ENCODE measurements at places on chromosomes 1 and 21.
A peak's percentile ranks its signal among the peaks of the same experiment; 100 is the strongest.

DNA sequence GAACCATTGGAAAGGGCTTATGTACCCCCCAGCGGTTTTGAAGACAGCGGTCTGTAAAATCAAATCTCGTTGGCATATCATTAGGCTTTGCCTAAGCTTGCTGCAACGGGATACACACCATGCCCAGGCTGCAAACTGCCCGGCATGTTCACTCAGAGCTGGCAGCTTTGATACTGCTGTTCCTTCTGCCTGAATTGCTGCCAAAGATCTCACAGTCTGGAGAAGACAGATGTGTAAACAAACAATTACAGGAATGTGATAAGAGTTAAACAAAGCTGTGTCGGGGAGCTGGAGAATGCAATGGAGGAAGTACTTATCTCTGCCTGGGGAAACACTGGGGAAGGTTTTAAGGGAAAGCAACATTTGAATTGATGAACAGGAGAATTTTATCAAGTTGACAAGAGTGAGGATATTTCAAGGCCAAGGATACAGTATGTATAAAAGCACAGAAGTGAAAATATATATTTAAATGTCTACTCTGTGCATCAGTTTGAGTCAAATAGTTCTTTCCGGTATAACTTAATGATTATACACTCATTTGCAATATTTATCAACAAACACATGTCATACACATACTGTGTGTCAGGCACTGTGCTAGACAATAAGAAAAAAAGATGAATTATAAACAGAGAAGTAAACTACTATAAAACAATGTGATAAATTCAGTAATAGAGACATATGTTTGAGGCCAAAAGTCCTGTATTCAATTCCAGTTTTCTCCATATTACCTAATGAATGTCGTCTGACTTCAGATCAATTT, 29.9 kb downstream of the CHML start:
- no peak for DNase-seq

DNA sequence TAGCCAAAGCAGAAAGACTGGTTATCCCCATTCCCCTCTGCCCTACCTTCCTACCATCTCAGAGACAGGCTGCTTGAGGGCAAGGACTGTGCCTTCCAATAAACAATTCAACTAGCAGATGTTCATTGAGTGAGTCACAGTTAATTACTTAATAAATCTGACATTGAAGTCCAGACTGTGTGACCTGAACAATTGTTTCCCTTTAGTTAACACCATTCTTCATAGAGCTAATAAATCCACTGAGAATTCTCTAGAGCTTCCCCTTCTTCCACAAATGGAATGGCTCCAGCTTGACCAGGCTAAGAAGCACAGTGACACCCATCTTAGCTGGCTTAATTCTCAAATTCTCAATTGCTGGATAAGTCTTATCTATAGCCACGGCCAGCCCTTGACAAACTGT, 61.9 kb upstream of the GJA5 start:
- no peak for DNase-seq

- DNase-seq = no peak
Observed at GRCh38 chr21:38849776-38850175, 44.0 kb downstream of the ETS2 start.

DNA sequence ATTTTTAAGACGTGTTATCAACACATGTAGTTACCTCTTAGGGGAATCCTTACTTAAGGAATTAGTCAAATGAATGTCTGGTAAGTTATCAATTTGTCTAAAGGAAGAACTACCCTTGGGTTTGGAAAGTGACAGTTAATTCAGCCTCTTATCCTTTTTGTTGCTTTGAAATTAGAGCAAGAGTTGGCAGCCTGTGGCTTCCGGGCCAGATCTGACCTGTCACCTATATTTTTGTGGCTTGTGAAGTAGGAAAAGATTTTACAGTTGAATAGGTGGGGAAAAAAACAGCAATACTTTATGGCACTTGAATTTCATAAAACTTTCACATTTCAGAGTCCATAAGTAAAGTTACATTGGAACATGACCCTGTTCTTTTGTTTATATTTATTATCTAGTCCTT, 5.5 kb downstream of the MRPS6 start:
- DNase-seq = no peak

GRCh38 chr1:100461222-100461621, 76.7 kb upstream of the GPR88 start:
- DNase-seq = no peak

DNA sequence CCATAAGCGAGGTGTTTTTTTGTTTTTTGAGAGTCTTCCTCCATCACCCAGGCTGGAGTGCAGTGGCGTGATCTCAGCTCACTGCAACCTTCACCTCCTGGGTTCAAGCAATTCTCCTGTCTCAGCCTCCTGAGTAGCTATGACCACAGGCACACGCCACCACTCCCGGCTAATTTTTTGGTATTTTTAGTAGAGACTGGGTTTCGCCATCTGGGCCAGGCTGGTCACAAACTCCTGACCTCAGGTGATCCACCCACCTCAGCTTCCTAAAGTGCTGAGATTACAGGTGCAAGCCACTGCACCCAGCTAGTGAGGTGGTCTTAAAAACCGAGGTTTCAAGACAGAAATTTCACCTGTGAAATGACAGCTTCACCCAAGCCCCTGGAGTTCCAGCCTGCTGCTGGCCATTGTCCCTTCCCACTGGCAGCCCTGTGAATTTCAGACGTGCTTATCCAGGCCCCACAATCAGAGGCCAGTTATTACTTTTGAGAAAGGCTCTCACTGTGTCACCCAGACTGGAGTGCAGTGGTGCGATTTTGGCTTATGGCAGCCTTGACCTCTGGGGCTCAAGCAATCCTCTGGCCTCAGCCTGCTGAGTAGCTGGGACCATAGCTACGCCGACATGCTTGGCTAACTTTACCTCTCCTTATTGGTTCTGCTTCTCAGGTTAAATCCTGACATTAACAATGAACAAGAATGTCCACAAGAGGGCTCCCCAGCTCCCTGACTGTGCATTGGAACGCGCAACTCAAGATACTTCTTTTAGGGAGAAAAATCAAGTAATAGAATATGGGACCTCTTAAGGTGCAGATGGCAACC, 19.4 kb downstream of the ENO1 start:
- no peak for DNase-seq

- no peak for DNase-seq
Observed at GRCh38 chr1:27519331-27520258, 29.6 kb upstream of the WASF2 start.

GRCh38 chr1:30756545-30757351, 826 bp downstream of the LAPTM5 start:
- DNase-seq = peak; percentile 85

DNA sequence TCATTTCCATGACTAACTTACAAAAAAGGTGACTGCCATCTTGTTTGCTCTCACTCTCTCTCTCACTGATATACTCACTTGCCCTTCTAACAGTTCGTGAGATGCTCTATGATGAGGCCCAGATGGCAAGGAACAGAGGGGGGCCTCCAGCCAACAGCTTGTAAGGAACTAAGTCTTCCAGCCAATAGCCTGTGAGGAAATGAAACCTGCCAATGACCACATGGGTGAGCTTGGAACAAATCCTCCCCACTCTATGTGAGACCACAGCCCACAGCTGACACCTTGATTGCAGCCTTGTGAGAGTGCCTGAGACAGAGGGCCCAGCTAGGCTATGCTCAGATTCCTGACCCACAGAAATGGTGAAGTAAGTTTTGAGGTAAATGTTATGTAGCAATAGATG, 153.7 kb downstream of the HHIPL2 start:
- no peak for DNase-seq

DNA sequence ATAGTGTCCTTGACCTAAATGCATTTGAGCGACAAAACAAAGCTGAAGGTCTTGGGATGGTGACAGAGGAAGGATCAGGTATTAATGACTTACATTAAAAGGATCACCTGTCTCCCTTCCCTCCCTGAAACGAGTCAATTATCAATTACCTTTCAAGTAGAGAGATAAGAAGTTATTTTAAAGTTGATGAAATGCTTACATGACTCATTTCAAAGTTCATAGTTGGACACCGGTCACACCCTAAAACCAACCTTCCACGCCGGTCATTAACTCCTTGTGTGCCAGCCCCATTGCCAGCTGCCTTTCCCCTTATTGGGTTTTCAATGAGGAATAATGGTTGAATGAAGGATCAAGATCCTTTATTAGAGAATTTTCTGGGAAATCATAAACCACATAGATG, 129.8 kb downstream of the ZP4 start:
- DNase-seq = no peak

GRCh38 chr21:17270229-17270628, 242.6 kb upstream of the CXADR start:
- DNase-seq = no peak

GRCh38 chr1:162236201-162236600, 140.5 kb downstream of the SPATA46 start:
- DNase-seq = no peak

- DNase-seq = no peak
Observed at GRCh38 chr1:125087691-125088090, 3902.9 kb downstream of the SRGAP2C start.

DNA sequence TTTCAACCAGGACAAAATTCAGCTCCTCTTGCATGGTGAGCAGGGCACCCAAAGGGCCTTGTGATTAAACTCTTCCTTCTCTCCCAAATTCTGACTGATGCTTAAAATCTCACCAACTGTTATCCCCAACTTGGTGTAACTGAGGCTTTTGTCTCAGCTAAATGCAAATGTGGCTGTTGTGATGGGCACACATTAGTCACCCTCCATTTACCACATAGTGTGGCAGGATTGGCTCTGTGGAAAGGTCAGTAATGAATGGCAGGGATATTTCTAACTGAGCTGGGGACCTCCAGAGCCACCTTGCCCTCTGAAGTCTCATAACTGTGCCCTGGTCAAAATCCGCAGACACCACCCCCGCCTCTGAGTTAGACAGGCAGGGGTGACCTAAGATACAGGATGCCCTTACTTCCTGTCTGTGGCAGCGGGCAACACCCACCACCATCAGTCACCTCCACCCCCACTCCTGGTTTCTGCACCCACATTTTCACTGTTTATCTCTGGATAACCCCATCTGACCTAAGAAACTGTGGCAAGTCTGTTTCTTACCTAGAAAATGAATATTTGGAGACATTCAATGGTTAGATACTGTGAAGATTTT, 25.4 kb upstream of the RGS16 start:
- DNase-seq = no peak

DNA sequence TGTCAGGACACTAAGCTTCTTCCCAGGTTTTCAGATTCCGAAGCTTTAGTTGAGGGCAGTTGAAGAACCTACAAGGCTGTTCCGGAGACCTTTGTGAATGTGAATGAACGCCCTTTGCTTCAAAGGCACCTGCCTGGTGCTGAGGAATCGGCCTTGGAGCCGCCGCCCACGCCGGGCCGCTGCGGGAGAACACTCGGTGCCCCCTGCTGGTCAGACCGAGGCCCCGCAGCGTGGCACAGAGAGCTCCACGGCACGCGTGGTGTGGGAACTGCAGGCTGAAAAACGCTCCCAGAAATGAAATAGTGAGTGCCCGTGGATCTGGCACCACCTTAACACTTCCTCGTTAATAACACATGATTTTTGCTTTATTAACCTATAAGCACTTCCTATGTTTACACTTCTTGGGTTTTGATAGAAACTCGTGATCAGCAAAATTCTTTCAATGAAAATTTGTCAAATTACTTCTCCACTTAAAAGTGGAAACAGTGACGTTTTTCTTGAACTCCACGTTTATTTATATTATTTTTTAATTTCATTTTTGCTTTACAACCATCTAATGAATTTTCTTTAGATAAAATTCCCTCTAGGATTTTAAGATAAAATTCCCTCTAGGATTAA, 460.6 kb downstream of the DSCAM start:
- DNase-seq = peak; percentile 55

GRCh38 chr1:62444701-62445100, 7.9 kb downstream of the USP1 start:
- DNase-seq = no peak

DNA sequence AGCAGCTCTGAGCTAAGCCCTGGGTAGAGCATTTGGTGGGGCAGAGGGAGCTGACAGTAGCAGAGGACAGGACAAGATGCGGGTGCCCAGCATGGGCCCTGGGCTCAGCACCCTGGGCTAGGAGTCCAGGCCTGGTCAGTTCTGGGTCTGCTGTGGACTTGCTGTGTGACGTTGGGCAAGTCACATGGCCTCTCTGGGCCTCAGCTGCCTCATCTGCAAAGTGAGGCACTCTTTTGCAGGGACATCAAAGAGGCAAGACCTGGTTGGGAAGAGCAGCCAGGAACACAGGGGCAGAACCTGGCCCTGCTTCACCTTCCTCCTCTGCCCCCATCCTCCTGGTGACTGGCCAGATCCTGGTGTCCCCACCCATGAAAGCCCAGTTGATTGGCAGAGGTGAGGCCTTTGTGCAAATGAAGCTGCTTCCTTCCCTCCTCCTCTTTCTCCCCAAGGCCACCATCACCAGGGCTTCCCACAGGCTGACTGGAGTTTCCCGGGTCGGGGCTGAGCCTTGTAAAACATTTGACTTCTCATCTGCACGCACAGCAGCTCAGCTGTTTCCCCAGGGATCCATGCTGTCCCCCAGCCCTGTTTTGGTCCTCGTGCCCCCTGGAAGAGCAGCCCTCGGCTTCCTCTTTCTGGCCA, 350.5 kb downstream of the MATN1 start:
- DNase-seq = no peak

DNA sequence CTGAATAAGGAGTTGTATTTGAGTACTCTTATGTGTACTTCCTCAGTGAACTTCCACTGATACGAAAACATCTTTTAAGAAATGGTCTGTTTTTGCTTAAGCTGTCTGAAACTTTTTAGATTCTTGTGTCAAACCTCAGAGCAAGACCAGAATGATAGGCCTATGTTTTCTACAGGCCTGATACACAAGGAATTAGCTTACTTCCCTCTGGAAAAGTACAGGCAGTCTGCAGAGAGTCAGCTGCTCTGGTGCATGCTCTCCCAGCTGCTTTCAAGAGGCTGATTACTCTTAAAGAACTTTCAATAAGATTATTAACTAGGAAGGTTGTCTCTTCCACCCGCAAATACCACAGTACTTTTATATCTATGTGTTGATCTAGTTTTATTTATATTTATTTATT, 9.5 kb downstream of the SNX27 start:
- no peak for DNase-seq

- no peak for DNase-seq
Observed at GRCh38 chr1:112735752-112736151, 20.6 kb upstream of the PPM1J start.

- DNase-seq = peak; percentile 78
Observed at GRCh38 chr1:43978551-43979260, at the start of gene B4GALT2. Gene B4GALT2 (plus strand): TSS chr1:43979210. CDS start chr1:43981161, 1,951 bp downstream.

DNA sequence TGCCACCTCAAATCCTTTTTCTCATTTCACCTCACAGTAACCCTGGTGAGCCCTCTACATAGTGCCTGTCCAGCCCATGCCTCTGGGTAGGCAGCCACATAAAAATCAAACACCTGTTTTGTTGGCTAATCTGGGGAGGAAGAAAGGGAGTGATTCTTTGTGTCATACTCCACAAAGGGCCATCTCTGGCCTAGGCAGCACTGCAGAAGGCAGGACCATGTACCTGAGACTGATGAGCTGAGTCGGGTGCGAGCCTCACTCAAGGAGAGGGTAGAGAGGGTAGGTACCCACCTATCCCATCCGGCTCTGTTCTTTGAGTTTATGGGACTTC, 7.8 kb downstream of the TUFT1 start:
- no peak for DNase-seq
